ENCODE measurements at places on chromosomes 5 and 9.

- no peak for DNase-seq
Observed at GRCh38 chr5:36741128-36741527, 134.7 kb downstream of the SLC1A3 start.

DNA sequence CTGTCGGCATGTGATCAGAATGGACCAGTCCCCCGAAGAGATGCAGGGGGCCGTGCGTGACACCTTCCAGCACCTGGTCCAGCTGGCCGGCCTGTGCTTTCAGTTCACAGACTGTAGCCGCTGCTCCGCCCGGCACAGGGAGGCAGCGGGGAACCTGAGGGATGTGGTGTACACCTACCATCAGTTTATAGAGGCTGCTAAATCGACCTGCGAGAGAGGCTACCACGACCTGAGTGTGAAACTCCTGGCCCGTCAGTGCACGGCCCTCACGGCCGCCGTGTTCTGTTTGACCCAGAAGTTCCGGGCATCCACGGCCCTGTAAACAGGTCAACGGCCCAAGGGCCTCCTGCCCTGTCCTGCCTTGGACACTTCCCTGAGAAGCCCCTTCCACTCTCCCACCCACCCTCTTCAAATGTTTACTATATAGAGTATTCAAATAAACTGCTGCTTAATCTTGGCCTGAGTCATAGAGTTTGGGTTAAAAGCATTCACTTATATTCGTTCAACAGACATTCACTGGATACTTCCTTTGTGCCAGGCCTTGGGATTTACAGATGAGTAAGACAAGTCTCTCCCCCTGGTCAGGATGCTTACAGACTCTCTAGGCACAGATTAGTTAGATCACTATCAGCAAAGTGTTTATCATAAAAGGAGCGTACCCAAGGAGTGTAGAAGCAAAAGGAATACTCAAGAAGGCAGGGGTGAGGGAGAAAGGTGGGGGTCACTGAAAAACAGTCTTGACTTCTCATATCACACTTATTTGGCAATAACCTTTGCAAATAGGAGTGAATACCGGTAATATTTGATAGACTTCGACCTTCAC is 6.9 kb upstream of the TRMT10B start:
- no peak for DNase-seq

GRCh38 chr5:100746730-100747129 is 156.4 kb downstream of the ST8SIA4 start:
- DNase-seq: no peak

GRCh38 chr5:177475563-177476427 is 2.4 kb upstream of the DBN1 start:
- no peak for DNase-seq

GRCh38 chr5:169754737-169755136 is 117.7 kb downstream of the DOCK2 start:
- DNase-seq: no peak

- DNase-seq: peak; percentile 21
Observed at GRCh38 chr9:121607434-121608167, 43.8 kb upstream of the DAB2IP start.

DNA sequence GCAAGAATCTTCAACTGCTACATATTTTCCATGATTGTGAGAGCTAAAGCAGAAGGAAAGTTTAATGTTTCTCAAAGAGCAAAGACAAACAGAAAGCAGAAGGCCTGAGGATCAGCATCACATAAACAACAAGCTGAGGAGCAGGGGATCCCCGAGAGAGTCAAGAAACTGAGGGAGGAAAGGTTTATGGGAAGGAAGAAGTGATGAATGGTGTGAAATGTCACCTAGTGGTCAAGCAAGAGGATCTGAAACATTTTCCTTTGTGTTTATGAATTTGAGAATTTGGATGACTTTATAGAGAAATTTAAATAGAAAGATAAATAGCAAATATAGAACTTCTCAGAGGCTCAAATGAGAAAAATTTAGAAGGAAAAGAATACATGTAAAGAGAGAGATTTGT is 481.9 kb downstream of the CHSY3 start:
- DNase-seq: peak; percentile 12

DNA sequence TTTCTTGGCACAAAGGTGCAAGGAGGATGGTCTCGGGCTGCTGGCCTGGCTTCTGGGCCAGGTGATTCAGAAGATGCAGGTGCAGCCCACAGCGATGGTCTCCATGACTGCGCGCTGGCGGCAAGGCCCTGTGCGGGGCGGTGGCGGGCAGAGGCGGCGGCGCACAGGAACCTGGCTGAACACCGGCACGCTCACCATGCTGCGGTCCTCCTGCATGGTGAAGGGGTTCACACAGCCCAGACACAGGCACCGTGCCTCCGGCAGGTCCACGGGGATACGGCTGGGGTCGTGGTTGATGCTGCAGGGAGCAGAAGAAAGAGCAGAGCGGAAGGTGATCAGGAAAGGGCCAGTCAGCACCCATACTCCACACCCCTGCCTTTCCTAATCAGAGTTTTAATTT is 4.8 kb downstream of the IL17B start:
- DNase-seq: no peak

GRCh38 chr5:37825334-37825915 is 14.4 kb downstream of the GDNF start:
- no peak for DNase-seq

GRCh38 chr9:18531136-18532065 is 57.4 kb downstream of the ADAMTSL1 start:
- peak; percentile 61 for DNase-seq

DNA sequence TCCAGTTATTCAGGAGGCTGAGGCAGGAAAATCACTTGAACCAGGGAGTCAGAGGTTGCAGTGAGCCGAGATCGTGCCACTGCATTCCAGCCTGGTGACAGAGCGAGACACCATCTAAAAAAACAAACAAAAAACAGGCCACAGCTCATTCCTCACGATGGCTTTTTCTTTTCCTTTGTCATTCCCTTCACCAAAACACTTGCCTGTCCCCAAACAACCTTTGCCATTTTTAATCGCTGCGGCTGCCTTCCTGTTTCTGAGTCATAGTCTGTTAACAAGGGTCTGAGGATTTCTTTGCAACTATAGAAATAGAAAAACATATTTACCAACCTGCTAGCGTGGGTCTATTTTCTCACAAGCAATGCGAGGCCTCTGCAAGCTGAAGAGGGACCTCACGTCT is 123.0 kb upstream of the FSTL4 start:
- peak; percentile 1 for DNase-seq

- DNase-seq: no peak
Observed at GRCh38 chr5:4116834-4117233, 521.2 kb downstream of the IRX1 start.

- peak; percentile 52 for DNase-seq
Observed at GRCh38 chr5:59178482-59178881, 595.6 kb downstream of the RAB3C start.

DNA sequence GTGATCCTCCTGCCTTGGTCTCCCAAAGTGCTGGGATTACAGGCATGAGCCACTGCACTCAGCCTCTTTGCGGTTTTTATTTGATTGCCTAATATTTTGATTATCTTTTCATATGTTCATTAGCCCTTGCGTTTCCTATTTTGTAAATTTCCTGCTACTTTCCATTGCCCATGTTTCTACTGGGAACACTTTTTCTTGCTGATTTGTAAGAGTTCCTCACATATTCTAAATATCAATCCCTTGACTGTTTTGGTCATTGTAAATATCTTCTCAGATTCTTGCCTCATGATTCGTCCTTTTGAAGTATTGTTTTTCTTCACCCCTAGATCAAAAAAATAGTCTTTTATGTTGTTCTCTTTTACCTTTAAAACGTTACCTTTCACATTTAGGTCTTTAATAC is 37.9 kb upstream of the TTC1 start:
- no peak for DNase-seq

GRCh38 chr5:147348046-147348445 is 113.2 kb downstream of the STK32A start:
- peak; percentile 4 for DNase-seq

DNA sequence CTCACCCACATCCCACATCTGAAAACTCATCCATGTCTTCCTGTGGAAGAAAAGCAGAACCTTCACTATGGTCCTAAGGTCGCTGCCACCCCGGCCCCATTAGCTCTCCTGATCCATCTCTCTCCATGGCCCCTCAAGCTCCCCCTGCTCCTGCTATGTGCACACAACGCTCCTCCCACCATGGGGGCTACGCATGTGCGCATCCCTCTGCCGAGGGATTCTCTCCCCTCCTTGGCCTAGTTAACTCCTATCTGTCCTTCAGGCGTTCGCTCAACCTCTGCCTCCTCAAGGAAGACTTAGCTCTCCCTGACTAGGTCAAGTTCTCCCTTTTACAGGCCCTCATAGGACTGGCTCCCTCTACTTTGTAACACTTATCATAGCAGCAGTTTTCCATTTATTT is 9.8 kb downstream of the AKNA start:
- no peak for DNase-seq

DNA sequence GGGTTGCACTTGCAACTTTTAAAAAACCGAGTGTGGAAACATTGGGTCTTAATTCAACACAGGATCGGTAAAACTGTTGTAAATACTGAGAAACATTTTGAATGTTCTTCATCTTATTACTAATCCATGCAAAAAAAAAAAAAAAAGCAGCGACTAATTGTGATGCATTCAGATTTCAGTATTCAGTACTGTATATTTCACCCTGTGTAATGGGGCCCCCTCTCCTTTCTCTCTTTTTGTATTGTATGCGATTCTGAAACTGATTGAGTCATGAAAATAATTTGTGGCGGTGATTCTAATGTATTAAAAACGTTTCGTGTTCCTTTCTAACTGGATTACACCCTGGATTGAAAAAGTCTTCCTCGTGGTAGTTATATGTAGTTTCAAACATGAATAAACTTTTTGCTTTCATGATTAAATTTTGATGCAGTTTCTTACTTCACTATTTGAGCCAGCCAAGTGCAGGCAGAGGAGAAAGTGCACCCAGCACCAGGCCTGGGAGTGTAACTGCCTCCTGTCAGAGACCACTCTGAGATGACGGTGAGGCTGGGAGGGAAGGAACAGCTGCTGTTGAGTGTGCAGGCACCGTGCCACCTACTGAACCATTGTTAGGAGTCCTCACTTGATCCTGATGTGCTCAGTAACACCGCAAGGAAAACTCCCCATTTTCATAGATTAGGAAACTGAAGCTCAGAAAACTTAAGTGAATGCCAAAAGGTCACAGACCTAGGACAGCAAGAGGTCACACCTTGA is 220.0 kb downstream of the PBX3 start:
- DNase-seq: peak; percentile 77

- no peak for DNase-seq
Observed at GRCh38 chr9:96367943-96368342, 15.6 kb downstream of the SLC35D2 start.

DNA sequence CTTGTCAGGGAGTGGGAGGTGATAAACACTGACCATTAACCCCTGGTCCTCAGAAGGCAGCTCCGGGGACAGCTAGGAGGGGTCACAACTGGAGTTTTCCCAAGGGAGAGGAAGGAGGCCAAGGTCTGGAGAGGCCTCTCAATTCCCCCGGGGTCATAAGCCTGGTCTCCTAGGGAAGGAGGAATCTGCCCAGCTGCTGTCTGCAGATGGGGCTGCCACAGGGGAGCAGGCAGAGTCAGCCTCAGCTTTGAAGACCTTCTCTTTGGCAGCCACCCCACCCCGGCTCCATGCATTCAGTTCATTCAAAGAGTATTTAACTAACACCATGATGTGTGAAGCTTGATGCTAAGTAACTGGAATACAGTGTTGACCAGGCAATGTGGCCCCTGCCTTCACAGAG is 74.6 kb upstream of the HSPA9 start:
- no peak for DNase-seq

GRCh38 chr5:135862086-135862485 is 27.6 kb downstream of the SLC25A48 start:
- no peak for DNase-seq

DNA sequence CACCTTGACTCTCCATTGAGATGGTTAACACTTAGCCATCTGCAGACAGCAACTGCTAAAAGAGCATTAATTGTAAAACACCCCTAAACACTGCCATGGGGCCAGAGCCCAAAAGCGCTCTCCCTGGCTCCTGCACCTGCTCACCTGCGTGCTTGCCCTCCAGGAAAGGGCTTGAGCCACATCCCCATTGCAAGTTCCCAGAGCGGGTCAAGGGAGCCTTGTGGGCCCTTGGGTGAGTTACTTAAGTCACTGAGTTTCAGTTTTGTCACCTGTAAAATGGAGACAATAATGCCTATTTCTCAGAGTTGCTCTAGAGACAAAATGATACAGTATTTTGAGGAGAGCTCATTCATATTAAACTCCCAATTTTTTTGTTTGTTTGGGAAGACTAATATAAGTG is 967.8 kb downstream of the PTPRD start:
- DNase-seq: no peak

- DNase-seq: no peak
Observed at GRCh38 chr5:33637011-33637410, 196.2 kb downstream of the TARS1 start.

DNA sequence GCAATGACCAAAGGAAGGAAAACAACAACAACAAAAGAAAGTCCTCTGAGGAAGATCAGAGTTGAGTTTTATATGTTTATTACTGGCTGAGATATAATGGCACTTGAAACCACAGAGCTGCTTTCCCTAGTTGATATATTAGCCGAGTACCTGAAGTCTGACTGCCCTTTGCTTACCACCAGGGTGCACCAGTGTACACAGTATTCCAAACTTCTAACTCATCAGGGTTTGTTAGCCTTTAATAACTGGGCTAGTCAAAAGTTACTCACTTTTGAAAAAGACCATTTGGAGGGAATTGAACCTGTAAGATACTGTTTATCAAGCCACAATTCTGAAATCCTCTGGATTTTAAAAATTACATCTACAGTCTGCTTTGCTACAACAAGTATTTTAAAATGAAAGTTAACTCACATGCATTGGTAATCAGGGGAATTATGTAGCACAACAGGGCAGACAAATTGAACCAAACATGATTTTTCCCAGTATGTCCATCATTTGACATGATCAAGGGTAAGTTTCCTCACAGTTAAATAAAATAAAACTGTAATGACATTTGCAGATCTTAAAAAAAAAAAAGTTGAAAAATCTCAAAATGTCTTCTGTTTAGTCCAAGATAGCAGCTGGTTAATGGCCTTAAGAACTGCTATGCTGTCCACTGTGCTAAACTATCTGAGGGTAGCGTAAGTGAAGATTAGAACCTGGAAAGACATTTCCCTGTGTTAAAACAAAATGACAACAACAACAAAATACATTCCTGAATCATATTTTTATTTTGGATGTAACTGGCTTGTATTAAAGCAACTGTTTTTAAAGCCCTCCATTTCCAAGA is 57.3 kb upstream of the C6 start:
- peak; percentile 49 for DNase-seq

DNA sequence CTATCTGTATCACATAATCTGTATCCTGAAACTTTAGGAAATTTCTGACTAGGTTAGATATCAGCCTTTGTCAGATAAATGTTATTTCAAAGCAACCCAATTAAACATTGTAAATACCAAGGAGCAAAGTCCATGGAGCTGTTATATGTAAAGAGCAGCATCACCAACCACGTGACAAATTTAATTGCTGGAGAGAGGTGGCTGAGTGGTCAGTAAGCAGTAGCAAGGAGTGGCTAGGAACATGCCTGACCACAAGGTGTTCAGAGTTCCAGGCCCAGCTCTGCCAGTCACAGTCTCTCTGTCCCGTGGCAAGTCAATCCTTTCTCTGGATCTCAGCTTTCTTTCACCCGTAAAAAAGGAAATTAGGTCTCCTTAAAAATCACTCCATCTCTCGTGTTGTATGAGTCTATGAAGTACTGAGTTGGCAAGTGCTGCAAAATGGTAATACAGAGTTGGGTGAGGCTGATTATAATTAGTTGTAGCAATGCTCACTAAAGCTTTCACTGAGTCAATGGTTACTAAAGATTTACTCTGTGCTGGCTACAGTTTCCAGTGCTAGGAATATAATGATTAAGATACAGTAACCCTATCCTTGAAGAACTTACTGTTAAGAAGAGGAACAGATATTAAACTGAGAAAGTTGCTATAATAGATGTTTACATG is 166.1 kb downstream of the GNAQ start:
- no peak for DNase-seq
